Stimulated activated CD4-positive, alpha-beta T cell treated with anti-CD3 and anti-CD28 coated beads, Interleukin-2, amount 100 ng/mL, for 24 hours (primary cell): ENCODE measurements at places on chromosomes 6 and 20.

DNA sequence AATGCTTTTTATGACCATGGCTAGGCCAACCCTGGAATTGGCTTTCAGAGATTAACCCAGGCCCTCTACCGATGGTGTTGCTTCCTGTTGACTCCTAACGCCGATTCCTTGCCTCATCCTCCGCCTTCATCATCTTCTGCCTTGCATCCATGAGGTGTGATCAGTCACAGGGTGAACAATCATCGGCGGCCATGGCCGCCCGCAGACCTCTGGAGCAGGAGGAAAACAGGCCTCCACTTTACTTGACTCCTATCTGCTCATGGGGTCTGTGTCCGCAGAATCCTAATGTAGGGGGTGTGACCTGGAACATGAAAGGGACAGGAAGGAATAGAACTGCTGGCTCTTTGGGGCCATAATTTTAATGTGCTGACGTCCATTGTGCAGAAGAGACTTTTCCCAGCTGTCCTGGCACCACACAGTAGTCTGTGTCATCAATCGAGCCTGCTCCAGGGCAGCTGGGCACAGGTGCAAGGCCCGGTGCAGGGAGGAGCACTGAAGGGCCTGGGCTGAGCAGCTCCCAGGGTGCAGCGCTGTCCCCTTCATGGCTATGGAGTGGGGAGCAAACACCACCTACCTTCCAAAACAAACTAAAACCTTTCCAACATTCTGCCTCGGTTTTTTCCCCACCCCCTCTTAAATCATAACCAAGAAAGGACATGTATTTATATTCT is 8.0 kb downstream of the SLC22A3 start:
- DNase-seq, result no peak

GRCh38 chr6:19851241-19852089 is 14.3 kb downstream of the ID4 start:
- no peak for DNase-seq

- DNase-seq, result no peak
Observed at GRCh38 chr20:57781901-57782300, 72.1 kb upstream of the PMEPA1 start.

- DNase-seq, result no peak
Observed at GRCh38 chr6:166598441-166599138, 12.1 kb upstream of the RAMACL start.

DNA sequence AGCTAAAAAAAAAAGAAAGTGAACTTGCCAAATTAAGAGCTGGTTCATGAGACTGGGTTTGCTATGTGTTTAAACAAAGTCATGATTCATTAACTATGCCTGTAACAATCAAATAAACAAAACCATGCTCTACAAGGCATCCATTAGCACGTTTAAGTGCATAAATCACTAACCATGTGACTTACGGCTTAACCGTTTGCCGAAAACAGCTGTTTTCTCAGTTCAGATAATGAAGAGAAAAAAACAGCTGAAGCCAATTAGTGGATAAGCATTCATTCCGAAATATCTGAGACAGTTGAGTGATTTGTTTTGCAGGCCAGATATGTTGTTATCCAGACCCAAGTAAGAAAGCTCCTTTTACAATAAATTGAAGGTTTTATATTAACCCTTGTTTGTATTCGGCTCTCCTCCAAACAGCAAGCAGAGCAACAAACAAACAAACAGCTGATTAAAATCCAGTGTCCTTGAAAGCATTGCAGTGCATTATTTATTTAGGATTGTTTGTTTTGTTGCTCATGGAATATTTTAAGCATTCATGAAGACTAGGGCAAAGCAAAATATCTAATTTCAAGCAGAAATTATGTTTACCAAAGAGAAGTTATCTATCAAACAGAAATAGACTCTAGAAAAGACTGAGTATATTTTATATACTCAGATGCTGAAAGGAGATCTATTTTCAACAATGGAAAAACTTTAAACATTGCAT is 343.5 kb downstream of the RFPL4B start:
- no peak for DNase-seq

DNA sequence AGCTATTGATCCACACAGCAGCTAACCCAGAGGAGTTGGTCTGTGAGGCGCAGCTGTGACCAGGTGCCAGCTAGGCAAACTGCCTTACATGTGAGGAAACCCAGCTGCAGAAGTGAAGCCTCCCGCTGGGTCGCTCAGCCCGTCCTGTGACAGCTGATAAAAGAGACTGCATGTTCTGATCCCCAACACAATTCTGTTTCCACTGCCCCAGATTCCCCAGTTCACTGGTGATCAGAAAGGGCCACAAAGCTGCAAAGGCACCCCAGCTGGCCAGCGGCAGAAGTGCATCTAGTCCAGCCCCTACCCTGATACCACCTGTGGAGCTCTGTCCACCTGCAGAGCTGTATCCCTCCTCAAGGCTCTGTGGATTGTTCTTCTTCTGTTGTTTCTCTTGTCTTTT is 64.5 kb downstream of the CTNNBL1 start:
- DNase-seq, result no peak

GRCh38 chr20:4160761-4161305 is 145.5 kb upstream of the RNF24 start:
- no peak for DNase-seq

GRCh38 chr6:148884461-148884860 is 137.6 kb downstream of the UST start:
- no peak for DNase-seq

- DNase-seq, result no peak
Observed at GRCh38 chr20:37850724-37851355, 52.1 kb upstream of the VSTM2L start.

DNA sequence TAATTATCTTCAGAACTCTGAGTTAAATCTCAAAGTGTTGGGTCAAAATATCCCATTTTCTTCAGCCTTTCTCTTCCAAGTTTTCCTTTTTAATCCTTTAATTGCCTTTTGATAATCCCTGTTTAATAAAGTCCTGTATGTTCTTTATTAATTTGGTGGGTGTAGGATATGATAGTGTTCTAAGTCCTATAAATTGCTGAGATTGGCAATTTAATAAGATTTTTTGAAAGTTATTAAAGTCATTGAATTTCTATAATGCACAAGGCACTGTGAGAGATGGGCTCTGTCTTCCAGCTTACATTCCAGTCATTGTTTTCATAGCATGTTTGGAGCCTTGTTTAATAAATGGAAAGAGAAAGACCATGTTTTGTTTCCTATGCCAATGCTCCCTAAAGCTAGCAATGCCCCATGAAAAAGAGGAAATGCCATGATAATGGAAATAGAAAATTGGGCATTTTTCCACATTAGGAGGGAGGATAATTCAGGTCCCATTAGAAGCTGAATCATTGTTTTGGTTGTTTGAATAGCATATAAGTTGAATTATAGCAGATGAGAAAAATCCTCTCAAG is 404.8 kb downstream of the CD109 start:
- no peak for DNase-seq

DNA sequence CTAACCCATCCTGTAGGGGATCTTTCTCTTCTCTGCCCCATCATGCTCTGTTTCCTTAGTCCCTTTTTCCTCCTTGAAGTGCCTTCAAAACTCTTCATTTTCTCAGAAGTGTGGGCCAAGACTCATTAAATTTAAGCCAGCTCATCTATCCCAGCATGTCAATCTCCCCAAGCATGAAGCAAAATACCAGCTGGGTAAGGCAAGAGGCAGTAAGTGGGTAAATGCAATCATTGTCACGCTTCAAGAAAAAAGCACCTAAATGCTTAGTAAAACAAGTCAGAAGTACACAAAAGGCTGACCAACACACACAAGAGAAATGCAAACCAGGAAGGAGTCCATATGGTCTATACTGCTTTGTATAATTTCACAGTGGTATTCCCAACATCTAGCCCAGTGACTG is 61.5 kb downstream of the COL12A1 start:
- DNase-seq, result no peak

GRCh38 chr20:24972341-24972740 is 20.2 kb downstream of the APMAP start:
- no peak for DNase-seq

DNA sequence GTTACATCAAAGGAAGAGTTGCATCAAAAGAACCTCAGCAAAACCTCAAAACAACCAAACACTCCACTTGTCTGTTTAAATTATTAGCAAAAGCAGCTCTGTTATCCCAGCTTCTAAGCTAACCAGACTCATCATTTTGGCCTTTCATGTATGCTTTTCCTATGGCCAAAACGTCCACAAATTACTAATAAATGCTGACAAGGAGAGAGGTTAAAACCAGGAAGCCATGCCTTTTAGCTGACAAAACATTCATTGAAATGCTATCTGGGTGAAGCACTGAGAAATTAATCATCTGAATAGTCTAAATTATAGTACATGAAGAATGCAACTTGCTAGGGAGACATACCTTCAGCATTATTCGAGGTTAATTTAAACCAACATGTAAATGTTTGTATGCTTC is 80.6 kb downstream of the LAMA2 start:
- DNase-seq, result no peak

- no peak for DNase-seq
Observed at GRCh38 chr20:17819395-17820093, 119.8 kb downstream of the BANF2 start.
